Activated naive CD8-positive, alpha-beta T cell treated with anti-CD3 and anti-CD28 coated beads, Interleukin-2, amount 10 ng/mL, durations not matched to agents 7 days and 5 days (primary cell): ENCODE measurements at places on chromosomes 13 and 19. TPM values are rescaled to one million over a fixed set of nuclear protein-coding genes. Genes with fewer than 3 reads are reported as not detected.

The N4BP2L1 gene
- 53.0 TPM for total RNA-seq

The CD37 gene
- 258 TPM for total RNA-seq

The ZNF576 gene
- total RNA-seq: 17.8 TPM

The KLK13 gene
- not detected for total RNA-seq

The FCAR gene
- 0.19 TPM for total RNA-seq

The TBCB gene
- 150 TPM for total RNA-seq

The TINCR gene
- 0.99 TPM for total RNA-seq

The MEIOSIN gene
- total RNA-seq: not detected

The UGGT2 gene
- total RNA-seq: not detected

The CD70 gene
- total RNA-seq: 7.7 TPM

The FBXL12 gene
- total RNA-seq: 33.9 TPM

The AKAP8 gene
- total RNA-seq: 59.1 TPM

The CYP4F12 gene
- 2.4 TPM for total RNA-seq

The ZNF177 gene
- total RNA-seq: 2.4 TPM

The ZNF266 gene
- 68.9 TPM for total RNA-seq

The PDE4C gene
- total RNA-seq: 0.65 TPM

The ATP8B3 gene
- 17.0 TPM for total RNA-seq

The LRRC8E gene
- total RNA-seq: not detected

The MPND gene
- total RNA-seq: 26.2 TPM

The CEACAM19 gene
- 0.40 TPM for total RNA-seq

The HIPK4 gene
- not detected for total RNA-seq

The LENG9 gene
- 7.0 TPM for total RNA-seq

The CATSPERD gene
- total RNA-seq: not detected

The ZNF599 gene
- total RNA-seq: 6.1 TPM

The FBXO46 gene
- total RNA-seq: 35.5 TPM

The MIR17HG gene
- 11.9 TPM for total RNA-seq

The PCDH20 gene
- total RNA-seq: not detected

The C19orf85 gene
- total RNA-seq: not detected

The ALKBH6 gene
- total RNA-seq: 61.1 TPM

The FGF22 gene
- 1.1 TPM for total RNA-seq

The CPT1C gene
- total RNA-seq: 2.1 TPM

The ACER1 gene
- total RNA-seq: 0.54 TPM

The ADAMTSL5 gene
- total RNA-seq: 1.8 TPM

The MADCAM1 gene
- 1.0 TPM for total RNA-seq

The KCNC3 gene
- 1.4 TPM for total RNA-seq

The BEST2 gene
- total RNA-seq: not detected

The ZNF667 gene
- total RNA-seq: 2.0 TPM

The ZNF135 gene
- total RNA-seq: 3.8 TPM

The CAPS gene
- 28.8 TPM for total RNA-seq

The KANK3 gene
- 4.8 TPM for total RNA-seq

The LILRA1 gene
- not detected for total RNA-seq

The UNC13A gene
- 0.25 TPM for total RNA-seq

The PSG1 gene
- not detected for total RNA-seq

The B3GNT3 gene
- not detected for total RNA-seq

The LIM2 gene
- not detected for total RNA-seq

The PABPC3 gene
- total RNA-seq: 0.65 TPM

The MYH14 gene
- not detected for total RNA-seq

The ATCAY gene
- not detected for total RNA-seq

The OR10H1 gene
- not detected for total RNA-seq

The FBXO17 gene
- total RNA-seq: not detected

The RPL36 gene
- total RNA-seq: 1,147 TPM

The OR10H5 gene
- total RNA-seq: not detected

The SLITRK1 gene
- total RNA-seq: not detected

The C13orf42 gene
- total RNA-seq: not detected

The IGFL2 gene
- not detected for total RNA-seq

The KCNN1 gene
- total RNA-seq: not detected

The HAUS5 gene
- total RNA-seq: 51.7 TPM

The SAMD4B gene
- total RNA-seq: 47.8 TPM

The WASF3 gene
- not detected for total RNA-seq
